ENCODE measurements at places on chromosomes 13 and 19.

- peak; percentile 48 for DNase-seq
These were observed 9.2 kb upstream of the FBN3 start for GRCh38 chr19:8158411-8159074.

DNA sequence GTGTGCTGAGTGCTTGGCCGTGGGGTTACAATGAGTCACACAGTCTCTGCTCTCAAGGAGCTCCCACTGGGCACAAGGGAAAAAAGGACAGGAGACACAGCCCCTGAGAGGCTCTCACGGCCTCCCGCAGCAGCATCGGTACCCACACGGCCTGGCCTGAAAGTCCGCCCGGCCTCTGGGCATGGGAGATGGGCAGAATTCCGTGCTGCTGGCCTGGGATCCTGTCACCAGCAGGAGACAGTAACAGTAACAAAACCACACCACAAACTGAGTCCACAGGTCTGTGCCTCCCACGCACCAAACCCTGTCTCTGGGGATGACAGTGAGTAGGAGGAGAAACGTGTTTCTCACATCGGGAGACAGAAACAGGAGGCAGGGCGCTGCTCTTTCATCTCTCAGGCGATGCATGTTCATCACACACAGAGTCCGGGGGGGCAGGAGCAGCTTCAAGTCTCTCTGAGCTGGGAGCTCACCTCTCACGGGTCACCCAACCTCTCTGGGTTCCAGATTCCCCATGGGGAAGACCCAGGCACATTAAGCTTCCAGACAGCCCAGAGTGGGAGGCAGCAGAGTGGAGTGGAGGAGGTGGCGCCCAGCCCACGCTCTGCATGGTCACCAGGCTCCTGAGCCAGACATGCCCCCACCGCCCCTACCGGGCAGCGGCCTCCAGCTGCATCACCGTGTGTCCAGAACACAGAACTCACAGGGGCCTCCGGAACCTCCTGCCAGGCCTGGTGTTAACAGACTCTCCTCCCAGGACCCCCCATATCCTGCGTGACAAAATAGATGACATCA, 124.7 kb upstream of the VSTM2B start:
- DNase-seq, result no peak

GRCh38 chr13:58583966-58584365, 952.4 kb downstream of the PCDH17 start:
- DNase-seq, result no peak

GRCh38 chr19:44689290-44690130, 9.4 kb upstream of the CEACAM16 start:
- DNase-seq, result no peak

DNA sequence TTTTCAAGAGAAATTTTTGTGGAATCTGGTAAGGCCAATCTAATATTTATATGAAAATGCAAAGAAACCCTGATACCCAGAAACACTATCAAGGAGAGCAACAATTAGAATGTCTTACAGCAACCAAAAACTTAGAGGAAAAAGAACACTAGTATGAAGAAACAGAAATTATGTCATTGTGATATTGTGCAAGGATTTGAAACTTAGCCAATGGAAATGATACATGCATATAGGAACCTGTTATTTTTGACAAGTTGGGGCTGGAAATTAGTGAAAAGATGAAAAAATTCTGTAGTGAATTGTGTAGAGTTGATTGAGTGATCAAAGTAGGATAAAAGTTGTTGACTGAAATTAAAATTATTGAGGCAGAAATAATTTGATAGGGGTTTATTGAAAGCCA, 792.6 kb upstream of the SLITRK6 start:
- no peak for DNase-seq

DNA sequence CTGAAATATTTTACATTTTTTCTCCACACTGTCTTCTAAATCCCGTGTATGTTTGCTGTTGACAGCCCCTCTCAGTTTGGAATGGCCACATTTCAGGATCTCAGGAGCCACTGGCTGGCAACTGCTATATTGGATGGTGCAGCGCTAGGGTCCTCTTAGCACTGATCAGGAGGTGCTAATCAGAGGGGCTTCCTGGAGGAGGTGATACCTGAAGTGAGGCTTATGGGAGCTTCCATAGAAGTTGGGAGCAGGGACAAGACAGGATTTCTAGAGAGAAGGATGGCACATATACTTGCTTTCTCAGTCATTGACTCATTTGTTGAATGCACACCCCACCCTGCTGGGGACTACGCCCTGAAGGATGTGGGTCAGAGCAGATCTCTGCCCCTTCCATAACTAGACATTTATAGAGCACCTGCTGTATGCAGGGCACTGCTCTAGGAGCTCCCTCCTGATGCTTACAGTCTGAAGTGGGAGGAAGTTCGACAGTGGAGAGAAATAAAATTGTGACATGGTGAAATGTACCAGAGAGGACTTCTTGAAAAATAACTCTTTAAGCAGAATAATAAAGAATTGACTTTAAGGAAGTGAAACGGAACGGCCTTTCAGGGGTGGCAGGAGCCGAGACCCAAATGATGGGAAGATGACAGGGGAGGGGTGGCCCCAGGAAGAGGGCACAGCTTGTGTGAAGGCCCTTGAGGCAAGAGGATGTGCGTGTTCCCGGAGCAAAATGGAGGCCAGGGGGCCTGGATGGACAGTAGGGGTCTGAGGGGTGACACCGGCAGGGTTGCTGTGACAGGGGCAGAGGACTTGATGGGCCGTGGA, 13.1 kb downstream of the AP2A1 start:
- DNase-seq, result no peak

GRCh38 chr13:20174656-20175405, 14.0 kb upstream of the GJA3 start:
- DNase-seq, result no peak

DNA sequence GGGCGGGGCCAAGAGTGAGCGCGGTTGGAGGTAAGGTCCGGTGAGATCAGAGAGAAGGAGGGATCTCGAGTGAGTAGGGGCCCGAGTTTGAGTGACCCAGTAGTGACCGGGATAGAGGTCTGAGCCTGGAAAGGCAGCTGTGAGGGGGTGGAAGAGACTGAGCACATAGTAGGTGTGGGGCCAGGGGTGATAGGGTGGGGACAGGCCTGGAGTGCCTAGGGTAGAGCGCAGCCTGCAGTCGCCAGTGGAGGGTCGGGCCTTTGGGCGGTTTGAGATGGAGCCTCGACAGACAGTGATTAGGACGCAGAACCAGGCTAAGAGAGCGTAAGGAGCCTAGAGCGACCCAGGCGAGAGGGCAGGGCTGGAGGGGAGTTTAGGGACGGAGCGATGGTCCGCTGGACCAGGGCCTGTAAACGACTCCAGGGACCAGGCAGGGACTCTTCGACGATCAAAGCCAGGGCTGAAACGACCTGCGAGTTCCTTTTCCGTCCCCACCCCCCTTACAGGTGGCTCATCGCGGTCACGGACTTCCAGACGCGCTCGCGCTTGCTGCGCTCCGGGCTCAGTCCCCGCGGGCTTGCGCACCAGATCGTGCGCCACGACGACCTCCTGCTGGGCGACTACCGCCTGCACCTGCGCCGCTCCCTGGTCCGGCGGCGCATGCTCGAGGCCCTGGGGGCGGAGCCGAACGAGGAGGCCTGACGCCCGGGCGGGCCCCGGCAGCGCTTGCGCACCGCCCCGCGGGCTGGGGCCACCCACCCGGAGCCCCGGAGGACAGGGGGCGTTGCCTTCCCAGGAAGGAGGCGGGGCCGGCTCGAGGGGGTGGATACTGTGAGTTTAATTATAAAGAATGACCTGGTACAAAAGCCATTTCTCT, 9.4 kb downstream of the C19orf81 start:
- peak; percentile 68 for DNase-seq
